Globus pallidus (tissue), 1 donor: ENCODE measurements at places on chromosomes 5 and 9.
A peak's percentile ranks its signal among the peaks of the same experiment; 100 is the strongest.

- peak; percentile 73 for DNase-seq
Observed at GRCh38 chr5:116492016-116492623, 82.5 kb downstream of the SEMA6A start.

- DNase-seq: peak; percentile 2
Observed at GRCh38 chr5:114101153-114101552, 260.7 kb upstream of the KCNN2 start.

DNA sequence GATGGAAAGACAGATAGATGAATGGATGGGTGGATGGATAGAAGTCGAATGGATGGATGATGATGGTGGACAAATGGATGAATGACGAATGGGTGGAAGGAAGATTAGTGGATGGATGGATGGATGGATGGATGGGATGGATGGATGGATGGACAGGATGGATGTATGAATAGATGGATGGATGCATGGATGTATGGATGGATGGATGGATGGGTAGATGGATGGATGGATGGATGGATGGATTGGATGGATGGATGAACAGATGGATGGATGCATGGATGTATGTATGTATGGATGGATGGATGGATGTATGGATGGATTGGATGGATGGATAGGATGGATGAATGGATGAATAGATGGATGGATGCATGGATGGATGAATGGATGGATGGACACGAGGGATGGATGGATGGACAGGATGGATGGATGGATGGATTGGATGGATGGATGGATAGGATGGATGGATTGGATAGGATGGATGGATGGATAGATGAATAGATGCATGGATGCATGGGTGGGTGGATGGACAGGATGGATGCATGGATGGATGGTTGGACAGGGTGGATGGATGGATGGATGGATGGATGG, 52.4 kb downstream of the DUSP1 start:
- DNase-seq: no peak

DNA sequence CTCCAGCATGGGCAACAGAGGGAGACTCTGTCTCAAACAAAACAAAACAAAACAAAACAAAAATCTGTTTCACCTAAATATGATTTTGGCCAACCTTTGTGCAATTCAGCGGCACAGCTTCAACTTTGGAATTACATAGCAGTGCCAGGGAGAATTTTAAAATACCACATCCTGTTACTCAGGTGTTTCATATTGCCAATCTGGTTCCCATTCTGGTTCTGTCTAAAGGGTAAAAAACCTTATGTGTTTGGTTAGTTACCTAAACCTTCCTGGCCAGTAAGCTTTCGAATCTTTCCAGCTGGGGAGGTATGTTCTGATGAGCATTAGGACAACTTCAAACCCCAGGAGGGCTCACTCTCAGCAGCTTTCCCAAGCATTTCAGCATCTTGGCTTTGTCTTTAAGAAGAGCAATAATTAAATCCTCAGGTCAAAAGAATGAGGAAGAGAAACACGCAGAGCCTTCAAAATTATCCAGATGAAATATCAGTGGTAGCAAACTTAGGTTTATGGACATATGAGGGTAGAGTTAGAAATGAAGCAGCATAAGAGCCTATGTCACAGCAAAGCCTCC, 2.7 kb downstream of the DAB2 start:
- no peak for DNase-seq

DNA sequence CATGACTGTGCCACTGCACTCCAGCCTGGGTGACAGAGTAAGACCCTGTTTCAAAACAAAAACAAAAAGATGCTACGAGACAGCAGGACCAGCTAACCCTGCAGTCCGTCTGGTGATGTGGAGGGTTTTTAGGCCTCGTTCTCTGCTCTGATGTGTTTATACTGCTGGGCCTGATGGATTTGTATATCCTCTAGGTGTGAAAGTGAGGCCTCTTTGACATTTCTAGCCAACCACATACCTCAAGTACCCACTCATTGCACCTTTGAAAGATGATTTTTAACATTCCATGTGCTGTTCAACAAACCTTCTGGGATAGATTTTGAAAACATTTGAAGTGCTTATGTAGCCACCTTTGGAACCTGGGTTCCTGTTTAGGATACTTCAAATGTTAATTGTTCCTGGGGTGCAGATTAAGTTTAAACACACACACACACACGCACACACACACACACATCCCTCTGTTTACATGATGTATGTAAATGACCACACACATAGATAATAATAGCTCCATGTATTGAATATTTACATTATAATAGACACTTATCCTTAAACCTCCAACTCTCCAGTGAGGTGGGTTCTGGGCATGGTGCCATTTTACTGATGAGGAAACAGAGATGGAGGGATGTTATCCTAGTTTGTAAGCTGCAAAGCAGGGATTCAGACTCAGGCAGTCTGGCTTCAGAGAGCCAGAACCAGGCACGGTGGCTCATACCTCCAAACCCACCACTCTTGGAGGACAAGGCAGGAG, 48.8 kb upstream of the GOLPH3 start:
- no peak for DNase-seq

DNA sequence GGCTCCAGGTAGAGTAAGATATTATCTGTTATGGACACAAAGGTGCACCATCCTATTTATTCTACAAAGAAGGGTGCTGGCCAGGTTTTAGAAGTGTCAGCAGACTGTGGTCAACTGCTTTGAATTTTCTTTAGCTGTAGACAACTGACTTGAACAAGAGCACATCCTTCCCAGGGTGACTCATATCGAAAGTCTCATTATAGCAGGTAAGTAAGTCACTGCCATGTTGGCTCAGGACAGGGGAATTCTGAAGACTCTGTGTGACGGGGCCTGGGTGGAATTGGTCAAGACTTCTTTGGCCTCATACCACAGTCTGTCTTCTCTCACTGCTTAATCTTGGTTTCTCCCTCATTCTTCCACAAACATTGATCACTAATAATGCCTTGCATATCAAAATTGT, 214.5 kb upstream of the CDH9 start:
- DNase-seq: no peak

DNA sequence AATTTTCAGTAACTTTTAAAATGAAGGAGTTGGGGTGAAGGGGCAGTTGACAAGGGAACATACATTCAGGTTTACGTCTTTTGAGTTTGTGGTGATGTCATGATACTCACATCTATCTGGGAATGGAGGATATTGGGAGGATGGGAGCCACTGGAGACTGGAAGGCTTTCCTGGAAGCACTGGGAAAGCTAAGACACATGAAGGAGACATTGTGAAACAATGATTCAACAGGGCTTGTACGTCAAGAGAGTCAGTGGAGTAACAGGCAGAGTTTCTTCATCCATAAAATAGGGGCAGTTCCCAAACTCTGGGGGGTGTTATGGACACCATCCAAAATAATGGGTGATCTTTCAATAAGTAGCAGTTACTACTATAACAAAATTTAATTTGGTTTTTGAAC, 572.8 kb downstream of the CCDC171 start:
- no peak for DNase-seq

DNA sequence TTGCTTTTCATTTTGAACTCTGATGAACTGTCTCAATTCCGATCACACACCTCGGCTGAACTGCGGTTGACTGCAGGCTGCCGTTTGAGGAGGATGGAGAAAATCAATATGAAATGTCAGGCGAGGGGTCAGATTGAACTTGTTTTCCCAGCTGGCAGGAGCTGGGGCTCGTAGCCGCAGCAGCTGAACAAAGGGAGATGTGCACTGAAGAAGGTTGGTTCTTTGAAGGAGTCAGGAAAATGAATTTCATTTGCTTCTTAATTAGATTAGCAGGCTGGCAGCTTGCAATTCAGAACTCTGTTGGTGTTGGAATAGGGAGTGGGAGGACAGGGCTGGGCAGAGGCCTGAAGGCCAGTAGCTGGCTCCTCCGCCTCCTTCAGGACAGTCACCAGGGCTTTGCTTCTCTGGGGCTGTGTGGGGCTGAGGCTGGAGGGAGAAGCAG, 117.4 kb upstream of the GPR151 start:
- no peak for DNase-seq

DNA sequence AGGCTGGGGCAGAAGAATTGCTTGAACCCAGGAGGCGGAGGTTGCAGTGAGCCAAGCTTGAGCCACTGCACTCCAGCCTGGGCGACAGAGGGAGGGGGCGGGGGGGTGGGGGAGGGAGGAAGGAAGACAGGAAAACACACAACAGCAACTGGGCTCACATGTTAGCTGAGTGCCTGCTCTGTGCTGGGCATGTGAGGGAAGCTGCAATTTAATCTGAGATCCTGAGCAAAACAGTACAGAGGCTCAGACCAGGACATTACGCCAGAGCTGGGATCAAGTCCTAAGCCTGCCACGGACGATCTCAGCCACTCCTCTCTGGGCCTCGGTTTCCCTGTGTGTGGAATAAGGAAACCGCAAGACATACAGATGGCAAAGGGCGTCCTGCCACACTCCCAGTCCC, 119.1 kb downstream of the VAV2 start:
- no peak for DNase-seq

GRCh38 chr9:135167849-135168655, 80.6 kb downstream of the OLFM1 start:
- no peak for DNase-seq

DNA sequence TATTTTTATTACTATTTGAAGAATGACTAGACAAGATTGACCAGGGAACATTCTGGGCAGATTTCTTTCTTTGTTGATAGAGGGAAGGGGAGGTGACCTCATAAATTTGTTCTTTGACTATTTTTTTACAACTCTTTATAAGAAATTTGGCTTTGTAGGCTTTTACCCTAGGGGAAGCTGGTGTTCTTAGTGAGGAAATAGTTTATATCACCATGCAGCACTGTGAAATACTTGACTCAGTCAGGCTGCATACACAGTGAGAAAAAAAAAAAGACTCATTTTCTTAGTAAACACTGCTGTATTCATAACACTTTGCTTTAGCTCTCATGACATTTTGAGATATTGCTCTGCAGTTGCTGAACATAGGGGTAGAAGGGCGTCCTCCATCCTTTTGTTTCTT, 336.6 kb upstream of the PIK3R1 start:
- DNase-seq: no peak

DNA sequence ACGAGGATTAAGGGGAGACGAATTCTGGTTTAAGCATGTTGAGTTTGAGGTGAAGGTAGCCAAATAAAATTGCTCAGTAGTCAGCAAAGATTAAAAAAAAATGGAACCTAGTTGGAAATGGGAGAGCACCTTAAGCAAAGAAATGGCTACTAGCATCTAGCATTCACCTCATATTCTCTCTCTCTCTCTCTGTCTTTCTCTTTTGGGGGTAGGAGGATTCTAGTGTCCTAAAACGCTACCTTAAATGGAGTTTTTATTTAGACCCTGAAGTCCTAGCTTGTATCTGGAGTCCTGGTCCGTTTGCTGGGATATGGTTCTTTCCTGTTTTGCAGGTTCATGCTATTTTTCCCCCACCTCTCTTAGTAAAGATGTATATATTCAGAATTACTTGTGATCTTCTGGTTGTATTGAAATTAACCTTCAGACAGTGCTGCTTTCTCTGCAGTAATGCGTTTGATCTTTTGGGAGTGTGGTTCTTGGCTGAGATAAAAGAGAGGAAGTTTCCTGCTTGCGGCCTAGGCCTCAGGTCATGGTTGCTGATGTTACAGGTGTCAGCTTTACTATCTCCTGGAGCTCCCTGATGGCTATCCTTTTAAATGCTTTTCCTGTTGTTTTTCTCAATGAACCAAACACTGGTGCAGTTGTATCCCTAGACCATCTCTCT, 8.0 kb downstream of the TGFBR1 start:
- DNase-seq: no peak

DNA sequence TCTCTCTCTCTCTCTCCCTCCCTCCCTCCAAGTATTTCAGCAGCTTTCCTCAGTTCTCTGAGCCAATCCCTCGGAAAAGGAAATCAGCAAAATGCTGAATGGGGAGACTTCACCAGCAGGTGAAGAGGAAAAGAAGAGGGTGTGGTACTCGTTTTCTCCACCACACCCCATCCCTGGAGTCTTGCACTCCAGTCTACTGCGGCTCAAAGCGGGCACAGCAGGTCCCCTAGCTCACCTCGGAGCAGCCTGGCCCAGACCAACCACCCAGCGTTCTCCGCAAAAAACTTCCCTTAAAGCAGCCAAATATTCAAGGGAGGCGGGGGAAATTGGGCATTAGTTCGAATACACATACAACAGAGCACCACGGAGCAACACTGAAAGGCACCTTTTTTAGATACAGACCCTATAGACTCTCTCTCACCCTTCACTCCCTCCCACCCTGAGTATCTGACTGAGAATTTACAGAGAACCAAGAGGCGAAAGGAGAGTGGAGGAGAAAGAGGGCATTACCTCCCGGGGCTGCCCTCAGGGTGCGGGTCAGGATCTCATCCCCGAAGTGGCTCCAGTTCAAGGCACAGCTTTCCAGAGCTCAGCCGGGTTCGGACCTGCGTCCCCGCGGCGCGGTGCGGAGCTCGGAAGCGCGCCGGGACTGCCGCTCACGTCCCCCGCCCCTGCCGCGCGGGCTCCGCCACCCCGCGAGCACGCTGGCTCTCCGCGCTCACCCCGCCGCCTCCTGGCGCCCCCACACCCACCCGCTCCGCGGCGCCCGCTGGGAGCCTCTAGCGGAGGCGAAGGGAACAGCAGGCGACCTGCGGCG, 1638.5 kb upstream of the C9orf72 start:
- peak; percentile 25 for DNase-seq

DNA sequence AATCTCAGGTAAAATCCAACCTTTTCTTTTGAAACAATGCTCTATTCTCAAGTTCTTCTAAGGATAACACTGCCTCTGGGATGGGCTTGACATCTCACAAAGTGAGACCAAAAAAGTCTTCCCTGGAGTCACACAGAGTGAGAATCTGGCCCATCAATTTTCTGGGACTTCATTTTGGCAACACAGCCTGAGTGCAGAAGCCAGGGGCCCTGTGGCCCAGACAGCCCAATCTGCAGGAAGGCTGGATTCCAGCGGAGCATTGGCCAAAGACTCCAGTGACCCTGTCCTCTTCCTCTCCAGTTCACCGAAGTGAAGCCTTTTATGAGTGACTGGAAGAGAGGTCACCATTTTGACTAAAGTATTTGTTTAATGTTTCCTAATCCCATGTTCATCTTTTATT, 105.1 kb downstream of the PLK2 start:
- no peak for DNase-seq

GRCh38 chr5:77599679-77600078, 38.8 kb downstream of the OTP start:
- DNase-seq: no peak

DNA sequence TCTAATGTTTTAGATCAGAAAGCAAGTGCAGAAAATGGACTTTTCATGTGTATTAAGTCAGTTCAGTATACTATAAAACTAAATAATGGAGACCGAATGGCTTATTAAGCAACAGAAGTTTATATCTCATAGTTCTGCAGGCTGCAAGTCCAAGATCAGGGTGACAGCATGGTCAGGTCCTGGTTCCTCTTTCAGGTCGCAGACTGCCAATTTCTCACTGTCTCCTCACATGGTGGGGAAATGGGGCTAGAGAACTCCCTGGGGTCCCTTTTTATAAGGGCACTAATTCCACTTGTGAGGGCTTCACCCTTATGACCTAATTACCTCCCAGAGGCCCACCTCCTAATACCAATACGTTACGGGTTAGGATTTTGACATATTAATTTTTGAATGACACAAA, 48.7 kb downstream of the RICTOR start:
- no peak for DNase-seq
